ENCODE measurements at places on chromosomes 7 and 10.

DNA sequence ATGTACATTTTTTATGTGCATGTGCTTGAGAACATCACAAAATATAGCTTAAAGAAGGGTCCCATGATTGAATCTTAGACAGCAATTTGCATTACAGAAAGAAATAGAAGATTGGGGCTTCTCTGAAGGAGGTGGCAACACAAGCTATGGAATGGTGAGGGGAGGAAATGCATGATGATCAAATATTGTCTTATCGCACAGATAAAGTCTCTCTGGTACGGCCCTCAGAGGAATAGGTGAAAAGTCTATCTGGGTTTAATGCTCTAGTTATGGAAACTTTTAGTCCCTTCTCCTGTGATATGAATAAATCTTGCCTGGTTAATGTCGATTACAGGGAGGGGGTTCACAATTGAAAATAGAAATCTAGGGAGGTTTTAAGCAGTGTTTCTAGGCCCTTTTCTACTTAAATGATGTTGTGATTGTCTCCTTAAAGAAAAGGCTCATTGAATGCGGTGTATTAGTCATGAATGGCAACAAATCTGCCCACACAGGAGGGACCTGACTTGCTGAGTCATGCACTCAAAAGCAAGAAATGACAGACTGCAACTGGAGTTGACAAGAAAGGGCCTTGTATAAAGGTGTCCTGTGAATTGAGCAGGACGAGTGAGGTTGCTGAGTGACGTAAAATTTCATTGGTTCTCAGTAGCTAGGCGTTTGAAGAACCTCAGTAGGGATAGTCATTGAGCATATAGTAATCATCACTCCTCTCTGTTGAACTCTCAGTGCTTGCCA lies 133.4 kb upstream of the CSTF2T start:
- no peak for DNase-seq

- DNase-seq = no peak
Observed at GRCh38 chr10:110963162-110963561, 43.8 kb downstream of the SHOC2 start.

DNA sequence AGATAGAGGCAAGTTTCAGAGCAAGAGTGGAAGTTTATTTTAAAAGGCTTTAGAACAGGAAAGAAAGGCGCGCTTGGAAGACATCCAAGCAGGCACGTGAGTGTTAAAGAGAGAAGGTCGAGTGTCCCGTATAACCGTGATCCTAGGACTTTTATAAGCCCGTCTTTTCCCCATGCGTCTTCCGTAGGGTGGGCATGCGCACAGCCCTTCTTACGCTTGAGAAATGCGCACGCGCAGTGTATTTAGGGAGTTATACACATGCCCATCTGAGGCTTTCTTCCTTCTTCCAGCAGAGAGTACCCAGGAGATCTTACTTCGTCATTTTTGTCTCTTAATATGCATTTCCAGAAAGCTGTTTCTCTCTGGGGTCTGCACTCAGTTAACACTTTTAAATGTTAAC lies 52.4 kb downstream of the CALD1 start:
- DNase-seq = no peak

DNA sequence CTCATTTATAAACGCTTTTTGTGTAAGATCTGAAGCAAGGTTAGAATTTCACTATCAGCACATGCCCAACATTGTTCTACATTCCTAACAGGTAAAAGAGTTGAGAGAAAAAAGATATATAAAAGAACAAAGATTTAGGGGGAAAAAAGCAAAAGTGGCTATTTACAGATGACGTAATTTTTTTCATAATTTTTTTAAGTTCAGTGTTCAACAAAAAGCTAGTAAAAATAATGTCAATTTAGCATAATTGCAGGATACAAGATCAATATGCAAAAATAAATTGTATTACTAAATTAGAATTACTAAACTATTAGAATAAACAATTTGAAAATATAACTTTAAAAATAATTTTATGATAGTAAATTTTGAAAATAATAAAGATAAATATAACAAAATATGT lies 405.0 kb downstream of the SEMA3D start:
- DNase-seq = no peak

DNA sequence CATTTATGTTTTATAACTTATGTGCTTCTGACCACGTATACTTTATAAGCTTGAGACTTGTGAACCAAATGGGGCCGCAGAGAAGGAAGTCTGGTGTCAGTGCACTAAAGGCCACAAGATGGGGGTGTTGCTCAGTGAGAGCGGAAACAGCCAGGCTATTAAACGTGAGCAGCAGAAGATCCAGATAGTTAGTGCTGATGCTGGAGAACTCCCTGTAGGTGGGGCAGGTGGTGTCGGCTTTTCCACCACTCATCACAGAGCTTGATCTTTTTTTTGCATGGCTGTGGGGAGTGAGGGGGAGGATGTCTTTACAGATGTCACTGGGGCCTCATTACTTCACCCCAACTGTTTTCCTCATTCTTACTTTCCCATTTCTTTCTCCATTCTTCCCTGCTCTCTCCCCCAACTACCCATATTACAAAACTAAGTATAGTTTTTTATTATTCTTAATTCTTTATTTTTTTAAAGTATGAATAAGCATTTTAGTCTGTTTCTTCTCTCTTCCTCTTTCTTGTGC lies 34.7 kb downstream of the ACADSB start:
- peak; percentile 54 for DNase-seq

DNA sequence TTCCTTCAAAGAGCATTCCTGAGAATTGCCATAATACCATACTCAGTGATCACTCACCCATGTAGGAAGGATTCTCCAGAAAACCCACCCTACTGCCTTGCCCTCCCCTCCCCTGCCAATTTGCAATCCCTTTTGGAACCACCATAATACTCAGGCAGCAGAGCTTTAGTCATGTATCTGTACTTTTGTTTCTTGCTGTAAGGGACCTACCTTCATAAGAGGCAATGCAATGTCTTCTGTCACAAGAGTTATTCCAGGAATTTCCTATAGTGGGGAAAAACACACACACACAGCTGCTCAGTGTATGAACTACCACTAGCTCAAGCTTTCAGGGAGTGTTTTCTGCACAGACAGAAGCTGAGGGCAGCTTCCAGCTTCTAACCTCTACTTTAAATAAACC lies 67.0 kb downstream of the GSAP start:
- DNase-seq = no peak

GRCh38 chr10:42149027-42149700 lies 489.2 kb downstream of the ZNF33B start:
- DNase-seq = no peak

DNA sequence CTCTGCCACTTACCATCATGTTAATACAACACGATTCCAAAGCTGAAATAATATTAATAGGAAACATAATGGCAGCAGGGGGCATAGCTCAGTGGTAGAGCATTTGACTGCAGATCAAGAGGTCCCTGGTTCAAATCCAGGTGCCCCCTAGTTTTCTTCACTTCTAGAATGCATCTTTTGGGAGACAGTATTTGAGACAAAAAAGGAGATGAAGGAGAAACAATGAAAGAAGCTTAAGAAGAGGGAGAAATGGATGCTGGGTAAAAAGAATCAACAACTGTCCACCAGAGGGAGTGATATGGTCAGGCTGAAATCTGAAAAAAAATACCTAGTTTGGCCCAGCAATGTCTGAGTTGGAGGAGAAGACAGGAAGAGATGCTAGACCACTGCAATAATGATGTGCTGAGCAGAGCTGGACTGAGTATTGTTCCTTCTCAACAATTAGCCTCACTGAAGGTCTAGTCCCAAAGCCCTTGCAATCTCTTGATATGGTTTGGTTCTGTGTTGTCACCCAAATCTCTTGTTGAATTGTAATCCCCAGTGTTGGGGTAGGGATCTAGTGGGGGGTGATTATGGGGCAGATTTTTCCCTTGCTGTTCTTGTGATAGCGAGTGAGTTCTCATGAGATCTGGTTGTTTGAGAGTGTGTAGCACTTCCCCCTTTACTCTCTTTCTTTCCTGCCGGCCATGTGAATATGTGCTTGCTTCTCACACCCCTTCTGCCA lies 48.3 kb downstream of the ZNF783 start:
- DNase-seq = no peak

- no peak for DNase-seq
Observed at GRCh38 chr7:81583882-81584533, 185.8 kb downstream of the HGF start.

DNA sequence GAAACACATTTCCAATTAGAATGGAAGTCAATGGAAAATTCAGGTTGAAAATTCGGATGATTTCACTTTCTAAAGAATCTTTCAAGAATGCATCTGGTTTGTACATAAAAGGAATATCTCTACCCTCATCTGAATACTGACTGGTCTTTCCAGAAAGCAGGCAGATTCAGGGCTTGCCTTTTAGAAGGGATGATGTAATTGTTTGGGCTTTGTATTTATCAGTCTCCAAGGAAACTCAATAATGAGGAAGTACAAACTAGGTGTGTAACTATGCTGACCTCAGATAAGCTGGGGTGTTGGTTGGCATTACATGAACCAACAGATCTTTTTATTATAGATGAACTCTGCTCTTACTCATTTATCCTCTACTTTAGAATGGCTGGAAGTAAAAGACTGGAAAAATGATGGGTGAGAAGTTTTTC lies 24.1 kb downstream of the PDLIM1 start:
- DNase-seq = no peak

GRCh38 chr7:135169964-135170273 lies 588 bp downstream of the CYREN start:
- no peak for DNase-seq

GRCh38 chr7:128063088-128063487 lies 31.9 kb upstream of the LRRC4 start:
- DNase-seq = no peak

DNA sequence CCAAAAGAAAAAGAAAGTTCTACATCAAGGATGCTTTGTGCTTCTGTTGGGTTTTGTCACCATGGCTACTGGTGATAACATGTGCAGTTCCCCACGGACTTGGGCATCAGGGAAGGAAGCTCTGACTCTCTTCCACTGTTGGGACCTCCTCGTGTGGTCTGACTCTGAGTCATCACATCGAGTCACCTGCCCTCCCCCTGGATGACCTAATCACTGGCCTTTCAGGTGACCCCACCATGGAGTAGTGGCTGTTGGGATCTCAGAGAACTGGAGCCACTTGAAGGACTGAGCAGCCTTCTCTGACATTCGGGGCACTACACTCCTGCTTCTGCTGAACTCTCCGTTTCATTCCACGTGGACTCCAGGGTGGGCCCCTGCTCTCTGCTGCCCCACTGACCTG lies 60.8 kb upstream of the DOCK1 start:
- no peak for DNase-seq

- no peak for DNase-seq
Observed at GRCh38 chr10:71070741-71071140, 141.6 kb upstream of the UNC5B start.

- no peak for DNase-seq
Observed at GRCh38 chr7:36635091-36635490, 89.2 kb downstream of the AOAH start.

DNA sequence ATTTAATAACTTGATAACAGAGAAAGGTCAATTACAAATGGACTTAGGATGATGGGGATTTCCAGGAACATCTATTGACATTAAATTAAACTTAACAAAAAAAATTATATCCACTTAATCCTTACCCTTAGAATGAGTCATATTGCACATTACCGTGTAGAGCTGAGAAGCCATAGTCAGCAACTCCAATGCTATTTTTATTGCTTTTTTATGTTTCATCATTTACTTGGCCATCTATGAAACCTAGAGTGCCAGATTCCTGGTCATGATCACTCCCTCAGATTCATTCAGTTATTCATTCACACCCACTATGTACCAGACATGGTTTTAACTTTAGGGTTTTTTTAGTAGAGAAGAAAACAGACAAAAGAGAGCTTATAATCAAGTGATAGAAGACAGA lies 1180.4 kb downstream of the CNTNAP2 start:
- DNase-seq = no peak

- DNase-seq = no peak
Observed at GRCh38 chr7:38753347-38753746, 122.2 kb upstream of the AMPH start.

DNA sequence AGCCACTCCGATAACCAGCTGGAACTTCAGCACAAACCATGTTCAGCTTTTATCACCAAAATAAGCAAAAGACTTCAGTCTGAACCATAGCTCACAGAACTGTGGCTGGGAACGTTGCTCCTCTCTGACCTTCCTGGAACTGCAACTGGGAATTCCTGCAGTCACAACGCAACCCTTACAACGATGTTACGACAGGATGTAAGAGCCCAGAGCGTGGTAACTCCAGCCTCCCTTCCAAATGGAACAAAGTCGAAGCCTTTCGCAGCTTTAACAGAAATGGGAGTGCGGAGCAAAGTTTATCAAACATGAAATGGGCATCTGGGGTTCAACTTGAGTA lies 162.6 kb downstream of the ADAM12 start:
- no peak for DNase-seq

DNA sequence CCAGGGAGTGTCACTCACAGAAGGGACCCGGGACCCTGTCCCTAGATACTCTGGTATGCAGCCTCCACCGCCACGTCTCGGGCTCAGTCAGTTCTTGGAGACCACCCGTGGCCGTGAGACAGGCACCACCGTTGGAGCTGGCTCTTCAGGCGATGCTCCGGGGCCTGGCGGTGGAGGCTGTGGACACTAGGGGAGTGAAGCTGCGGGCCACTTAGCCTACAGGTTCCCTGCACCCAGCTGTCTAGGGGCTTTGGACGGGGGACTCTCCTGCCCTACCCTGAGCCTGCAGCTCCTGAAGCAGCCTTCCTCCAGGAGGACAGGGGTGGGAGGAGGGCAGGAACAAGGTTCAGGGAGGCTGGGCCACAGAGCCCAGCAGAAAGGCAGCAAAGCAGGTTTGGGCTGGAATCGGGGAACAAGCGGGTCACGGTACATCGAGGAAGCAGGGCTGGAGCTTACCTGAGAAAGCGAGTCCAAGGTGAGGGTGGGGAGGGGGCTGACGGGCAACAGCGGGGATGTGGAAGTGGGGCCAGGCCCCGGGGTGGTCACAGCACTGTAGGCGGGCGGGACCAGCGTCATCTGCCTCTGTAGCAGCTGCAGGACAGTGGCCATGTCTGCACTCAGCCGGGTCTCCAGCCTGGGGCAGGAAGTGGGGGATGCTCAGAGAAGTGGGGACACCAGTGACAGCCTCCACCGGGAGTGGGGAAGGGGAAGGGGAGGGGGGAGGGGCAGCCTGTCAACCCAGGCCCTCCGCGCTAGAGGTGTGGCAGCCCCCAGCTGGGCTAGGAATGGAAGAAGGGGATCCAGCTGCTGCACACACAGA lies 31.5 kb downstream of the KCNH2 start:
- DNase-seq = no peak

- peak; percentile 64 for DNase-seq
Observed at GRCh38 chr10:79146611-79147130, 77.9 kb downstream of the ZMIZ1 start.

GRCh38 chr10:77987671-77988255 lies 41.6 kb downstream of the POLR3A start:
- DNase-seq = no peak

DNA sequence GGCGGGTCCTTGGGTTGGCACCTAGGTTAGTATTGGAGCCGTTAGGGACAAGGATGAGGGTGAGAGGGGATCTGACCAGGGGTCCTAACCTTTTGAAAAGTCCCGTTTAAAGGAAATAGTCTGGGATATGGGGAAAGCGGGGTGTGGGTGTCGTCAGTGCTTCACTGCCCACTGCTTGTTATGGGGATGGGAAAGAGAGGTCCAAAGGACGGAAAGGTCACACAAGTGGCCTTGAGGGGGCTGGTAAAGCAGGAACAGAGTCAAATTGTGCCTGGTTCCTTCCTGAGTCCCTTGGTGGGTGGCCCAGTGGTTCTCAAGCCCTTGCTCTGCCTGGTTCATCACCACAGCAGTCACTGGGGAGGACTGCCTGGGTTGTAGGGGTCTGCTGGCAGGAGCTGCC lies 2.6 kb upstream of the ZNF775 start:
- no peak for DNase-seq

GRCh38 chr7:91083855-91084644 lies 180.2 kb upstream of the FZD1 start:
- DNase-seq = no peak
